ENCODE measurements at places on chromosomes 11 and 22.

DNA sequence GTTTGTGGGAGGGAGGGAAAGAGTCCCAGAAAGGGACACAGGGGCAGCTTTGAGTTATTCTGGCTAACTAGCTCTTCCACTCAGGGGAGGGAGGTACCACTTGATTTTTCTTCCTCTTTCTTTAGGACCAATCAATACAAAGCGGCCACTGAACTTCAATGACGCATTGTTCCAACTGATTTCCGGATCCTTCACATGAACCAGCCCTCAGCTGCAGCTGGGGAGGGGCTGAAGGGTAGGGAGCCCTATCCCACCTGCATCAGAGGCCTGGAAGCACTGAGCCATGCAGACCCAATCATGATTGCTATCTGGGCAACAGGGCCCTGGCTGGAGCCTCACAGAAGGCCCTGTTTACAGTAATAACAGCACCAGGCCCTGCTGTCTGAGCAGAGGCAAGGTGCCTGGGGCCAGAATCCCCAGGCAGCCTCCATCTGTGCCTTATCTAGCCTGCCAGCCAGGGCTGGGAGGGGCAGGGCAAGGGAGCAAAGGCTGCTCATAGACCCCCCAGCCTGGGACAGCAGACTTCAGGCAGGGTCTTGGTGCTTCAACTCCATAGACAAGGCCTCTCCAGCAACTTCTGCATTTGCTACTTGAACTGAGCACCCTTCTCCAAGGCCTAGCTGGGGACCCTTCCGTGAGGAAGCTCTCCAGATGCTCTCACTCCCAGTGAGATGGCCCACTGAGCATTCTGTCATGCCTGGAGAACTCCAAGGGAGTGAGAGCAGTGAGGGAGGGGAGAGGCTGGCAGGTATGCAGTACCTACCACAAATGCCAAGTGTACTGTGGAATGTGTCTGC is 22.5 kb downstream of the CLPB start:
- DNase-seq = no peak

GRCh38 chr22:27990879-27991278 is 71.8 kb upstream of the PITPNB start:
- no peak for DNase-seq

GRCh38 chr11:56151376-56151775 is 8.7 kb downstream of the OR8K5 start:
- no peak for DNase-seq

DNA sequence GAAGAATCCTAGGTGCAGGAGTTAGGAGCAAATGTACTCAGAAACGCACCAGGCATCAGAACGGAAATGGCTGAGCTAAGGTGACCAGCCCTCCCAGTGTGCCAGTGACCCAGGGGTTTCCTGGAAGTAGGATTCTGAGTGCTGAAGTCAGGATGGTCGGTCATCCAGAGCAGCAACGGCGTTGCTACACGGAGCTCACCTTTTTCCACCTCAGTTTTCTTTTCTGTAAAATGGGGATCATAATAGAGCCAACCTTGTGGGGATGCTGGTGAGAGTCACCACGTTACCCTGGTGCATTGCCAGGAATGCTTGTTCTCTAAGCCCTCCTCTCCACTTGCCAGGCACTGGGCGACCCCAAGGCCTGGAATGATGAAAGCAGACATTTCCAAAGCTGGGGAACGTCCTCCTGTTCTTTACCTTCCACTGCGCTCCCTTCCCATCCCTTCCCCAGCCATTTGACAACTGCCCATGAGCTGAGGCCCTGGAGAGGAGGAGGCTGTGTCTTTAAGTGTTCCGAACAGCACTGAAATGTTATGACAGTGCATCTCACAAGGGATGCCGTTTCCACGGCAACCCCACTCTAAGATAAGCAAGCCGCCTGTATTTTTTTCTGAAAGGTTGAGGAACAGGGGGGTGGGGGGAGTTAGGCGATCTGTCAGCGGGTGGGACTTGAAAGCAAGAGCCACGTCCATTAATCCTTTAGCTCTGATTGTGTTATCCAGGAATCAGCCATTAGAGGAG is 66.8 kb downstream of the TSPAN18 start:
- DNase-seq = no peak

DNA sequence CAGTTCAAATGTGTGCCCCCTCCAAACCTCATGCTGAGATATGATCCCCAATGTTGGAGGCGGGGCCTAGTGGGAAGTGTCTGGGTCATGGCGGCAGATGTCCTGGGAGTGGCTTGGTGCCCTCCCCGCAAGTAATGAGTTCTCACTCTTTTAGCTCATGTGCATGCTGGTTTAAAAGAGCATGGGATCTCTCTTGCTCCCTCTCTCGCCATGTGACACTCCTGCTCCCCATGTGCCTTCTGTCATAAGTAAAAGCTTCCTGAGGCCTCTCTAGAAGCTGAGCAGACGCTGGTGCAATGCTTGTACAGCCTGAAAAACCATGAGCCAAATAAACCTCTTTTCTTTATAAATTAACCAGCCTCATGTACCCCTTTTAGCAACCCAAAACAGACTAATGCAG is 98.8 kb downstream of the SGSM3 start:
- DNase-seq = no peak

DNA sequence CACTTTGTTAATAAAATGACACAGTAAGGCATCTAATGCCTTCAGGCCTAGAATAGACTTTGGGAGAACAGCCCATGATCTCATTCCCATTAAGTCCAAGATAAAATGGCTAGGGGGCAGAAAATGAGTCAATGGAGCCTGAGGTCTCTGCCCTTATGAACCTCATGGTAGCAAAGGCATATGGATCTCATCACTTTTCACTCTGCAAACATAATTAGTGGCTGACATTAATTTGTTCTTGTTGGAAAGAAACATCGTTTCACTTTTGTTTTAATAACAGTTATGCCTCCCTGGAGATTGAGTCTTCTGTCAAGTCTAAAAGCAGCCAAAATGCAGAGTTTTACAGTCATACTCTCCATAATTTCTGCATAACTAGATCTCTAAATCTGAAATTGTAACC is 111.8 kb upstream of the API5 start:
- no peak for DNase-seq

GRCh38 chr11:125554038-125554437 is 15.2 kb upstream of the EI24 start:
- no peak for DNase-seq

DNA sequence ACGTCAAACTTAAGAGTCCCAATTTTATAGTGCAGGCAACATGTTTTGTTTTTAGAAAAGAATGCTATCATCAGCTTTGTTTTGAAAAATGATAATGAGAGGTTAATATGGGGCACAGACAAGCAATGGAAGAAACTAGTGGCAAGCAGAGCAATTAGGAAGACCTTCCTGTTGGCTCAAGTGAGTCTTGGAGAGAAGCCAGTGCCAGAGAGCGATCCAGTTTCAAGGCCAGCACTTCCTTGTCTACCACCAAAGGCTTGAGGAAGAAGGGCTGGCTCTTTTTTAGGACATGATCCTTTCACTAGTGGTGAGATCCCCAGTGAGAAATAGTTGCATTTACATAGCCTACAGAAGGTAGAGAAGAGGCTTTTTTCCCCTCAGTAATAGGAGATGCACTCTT is 1340.7 kb downstream of the LRRC4C start:
- DNase-seq = no peak

GRCh38 chr11:72693271-72693968 is 19.2 kb upstream of the PDE2A start:
- DNase-seq = no peak

DNA sequence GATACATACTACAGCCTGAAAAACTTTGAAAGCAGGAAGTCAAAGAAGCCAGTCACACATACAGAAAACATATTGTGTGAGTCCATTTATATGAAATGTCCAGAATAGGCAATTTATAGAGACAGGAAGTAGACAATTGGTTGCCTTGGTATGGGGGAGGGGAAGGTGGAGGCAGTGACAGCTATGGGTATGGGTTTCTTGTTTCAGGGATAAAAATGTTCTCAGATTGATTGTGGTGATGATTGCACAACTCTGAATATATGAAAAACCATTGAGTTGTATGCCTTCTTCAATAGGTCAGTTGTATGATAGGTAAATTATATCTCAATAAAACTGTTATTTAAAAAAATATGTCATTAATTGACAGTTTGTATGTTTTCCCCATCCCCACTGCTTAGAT is 137.6 kb downstream of the SNX19 start:
- DNase-seq = no peak

DNA sequence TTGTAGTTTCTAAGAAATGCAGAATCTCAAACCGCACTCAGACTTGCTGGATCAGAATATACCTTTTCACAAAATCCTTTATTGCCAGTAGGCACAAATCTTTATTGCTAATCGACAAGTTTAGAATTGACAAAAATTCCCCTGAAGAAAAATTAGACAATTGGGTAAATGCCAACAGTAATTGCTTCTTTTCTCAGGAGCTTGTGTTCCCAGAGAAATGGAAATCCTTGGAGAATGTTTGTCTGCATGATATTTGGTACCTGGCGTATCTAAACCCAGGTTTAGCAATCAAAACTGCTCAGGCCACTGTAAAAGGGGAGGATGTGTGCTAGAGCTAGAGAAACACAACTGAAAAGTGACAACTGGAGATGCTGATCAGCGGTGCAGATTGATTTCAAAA is at the start of gene OR8G5:
Gene OR8G5 (plus strand): TSS at position 301 of the 400 bp plus-strand sequence. CDS start 8,556 bp downstream, outside the sequence.
- DNase-seq = no peak

DNA sequence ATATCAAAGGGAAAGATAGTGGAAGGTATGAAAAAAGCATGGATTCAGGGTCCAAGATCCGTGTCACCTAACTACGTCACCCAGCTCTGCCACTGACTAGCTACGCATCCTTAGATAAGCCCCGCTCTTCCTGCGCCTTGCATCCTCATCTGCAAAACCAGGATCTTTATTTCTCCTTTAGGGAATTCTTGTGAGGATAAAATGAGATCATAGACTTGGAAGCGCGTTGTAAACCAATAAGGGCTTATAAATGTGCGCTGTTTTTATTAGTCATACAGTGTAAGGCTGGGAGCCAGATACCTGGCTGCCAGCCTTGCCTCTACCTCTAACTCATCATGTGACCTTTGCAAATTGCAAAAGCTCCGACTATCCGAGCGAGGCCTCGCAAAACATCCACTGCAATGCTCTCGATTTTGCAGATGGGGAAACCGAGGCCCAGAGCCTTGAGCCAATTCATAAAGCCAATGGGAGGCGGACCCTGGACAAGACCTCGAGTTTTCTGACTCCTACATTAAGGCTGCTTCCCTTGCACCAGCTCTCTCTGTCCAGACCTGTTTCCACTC is 753 bp downstream of the PRPF19 start:
- DNase-seq = no peak

DNA sequence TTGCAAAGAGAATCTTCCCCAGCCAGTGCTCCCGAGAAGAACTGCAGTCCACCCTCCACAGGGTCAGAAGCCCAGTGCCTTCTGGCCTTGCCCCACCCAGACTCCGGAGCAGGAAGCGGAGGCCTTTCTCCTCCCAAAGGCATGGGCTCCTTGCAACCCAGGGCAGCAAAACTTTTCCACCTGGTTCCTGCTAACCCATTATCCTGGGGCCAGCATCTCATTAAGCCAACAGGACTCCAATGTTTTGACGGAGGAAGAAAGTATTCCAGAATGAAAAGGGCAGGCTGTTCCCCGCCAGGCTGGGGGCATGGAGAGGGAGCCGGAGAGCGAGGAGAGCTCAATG is 88.1 kb downstream of the RTL6 start:
- DNase-seq = no peak

- no peak for DNase-seq
Measured at GRCh38 chr11:29183301-29183700, 833.5 kb downstream of the KCNA4 start.

DNA sequence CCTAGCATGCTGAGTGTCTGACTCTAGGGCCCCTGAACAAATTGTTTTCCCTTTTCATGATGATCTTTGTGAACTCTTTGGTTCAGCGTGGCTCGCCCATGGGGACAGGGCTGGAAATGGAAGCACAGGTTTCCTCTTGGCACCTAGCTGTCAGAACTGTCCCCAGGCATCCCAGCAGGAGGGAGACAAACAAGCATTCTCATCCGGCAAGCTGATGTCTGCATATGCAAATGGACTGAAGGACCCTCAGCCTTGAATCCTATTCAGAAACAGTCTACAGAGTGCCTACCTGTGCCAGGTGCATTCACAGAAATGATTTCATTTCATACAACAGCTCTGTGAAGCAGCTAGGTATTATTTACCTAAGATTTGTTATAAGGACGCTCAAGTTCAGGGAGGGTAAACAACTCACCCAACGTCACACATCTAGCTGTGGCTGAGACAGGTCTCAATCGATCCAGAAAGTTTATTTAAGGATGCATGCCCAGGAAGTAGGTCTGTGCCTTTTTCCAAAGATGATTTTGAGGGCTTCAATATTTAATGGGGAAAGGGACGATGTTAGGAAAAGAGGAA is 176.4 kb downstream of the KIRREL3 start:
- no peak for DNase-seq

GRCh38 chr11:40567392-40567791 is 892.1 kb downstream of the LRRC4C start:
- DNase-seq = no peak

- no peak for DNase-seq
Measured at GRCh38 chr11:88597387-88597786, 259.9 kb upstream of the CTSC start.

DNA sequence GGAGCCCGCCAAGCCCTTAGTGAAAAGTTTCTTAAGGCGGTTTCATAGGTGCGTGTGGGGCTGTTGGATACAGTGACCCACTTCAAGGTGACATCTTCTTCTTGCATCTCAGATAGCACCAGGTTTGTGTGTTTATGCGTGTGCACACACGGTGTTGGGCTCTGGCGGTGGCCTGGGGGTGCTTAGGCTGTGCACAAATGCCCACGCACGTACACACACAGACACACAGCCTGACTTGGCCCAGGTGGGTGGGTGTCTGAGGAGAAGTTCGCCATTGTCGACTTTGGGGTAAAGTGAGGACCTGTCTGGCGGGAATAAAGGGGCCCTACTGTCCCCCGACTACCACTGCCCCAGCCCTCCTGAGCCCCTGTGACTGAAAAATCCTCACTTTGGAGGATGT is 103.8 kb downstream of the KCNQ1 start:
- no peak for DNase-seq

GRCh38 chr11:125945797-125946520 is at the start of gene VSIG10L2:
Gene VSIG10L2 (plus strand): TSS chr11:125946044. CDS start chr11:125946056, 12 bp downstream.
- DNase-seq = no peak

DNA sequence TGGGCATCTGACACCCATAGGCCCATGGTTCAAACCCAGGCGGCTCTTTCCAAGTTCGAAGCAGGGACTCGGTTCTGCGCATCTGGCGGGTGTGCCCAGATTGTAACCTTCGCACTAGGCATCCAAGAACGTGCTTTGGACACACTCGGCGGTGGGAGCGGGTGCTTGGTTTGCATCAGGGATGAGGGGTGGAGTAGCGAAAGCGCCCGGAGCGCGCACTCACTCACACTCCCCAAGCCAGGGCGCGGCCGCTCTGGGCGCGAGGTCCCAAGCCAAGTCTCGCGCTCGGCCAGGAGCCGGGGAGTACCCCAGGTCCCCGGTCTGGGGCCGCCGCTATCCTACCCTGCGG is 243 bp upstream of the SYT9 start:
- no peak for DNase-seq

DNA sequence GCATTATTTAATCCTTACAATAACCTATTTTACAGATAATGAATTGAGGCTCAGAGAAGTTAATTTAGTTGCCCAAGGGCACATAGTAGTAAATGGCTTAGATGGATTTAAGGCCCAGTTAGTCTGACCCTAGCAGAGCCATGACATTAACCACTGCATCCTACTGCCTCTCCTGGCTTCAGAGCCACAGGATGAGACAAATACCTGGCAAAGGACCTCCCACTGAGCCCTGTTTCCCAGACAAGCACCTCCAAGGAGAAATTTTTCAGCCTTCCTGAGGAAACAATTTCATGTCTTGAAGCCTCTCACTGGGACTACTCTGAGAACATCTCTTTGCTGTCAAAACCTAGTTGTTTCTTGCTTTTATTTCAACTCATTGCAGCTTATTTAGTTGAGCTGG is 28.4 kb downstream of the IZUMO1R start:
- DNase-seq = no peak
